ENCODE measurements at places on chromosomes 11 and 22.
A peak's percentile ranks its signal among the peaks of the same experiment; 100 is the strongest.

DNA sequence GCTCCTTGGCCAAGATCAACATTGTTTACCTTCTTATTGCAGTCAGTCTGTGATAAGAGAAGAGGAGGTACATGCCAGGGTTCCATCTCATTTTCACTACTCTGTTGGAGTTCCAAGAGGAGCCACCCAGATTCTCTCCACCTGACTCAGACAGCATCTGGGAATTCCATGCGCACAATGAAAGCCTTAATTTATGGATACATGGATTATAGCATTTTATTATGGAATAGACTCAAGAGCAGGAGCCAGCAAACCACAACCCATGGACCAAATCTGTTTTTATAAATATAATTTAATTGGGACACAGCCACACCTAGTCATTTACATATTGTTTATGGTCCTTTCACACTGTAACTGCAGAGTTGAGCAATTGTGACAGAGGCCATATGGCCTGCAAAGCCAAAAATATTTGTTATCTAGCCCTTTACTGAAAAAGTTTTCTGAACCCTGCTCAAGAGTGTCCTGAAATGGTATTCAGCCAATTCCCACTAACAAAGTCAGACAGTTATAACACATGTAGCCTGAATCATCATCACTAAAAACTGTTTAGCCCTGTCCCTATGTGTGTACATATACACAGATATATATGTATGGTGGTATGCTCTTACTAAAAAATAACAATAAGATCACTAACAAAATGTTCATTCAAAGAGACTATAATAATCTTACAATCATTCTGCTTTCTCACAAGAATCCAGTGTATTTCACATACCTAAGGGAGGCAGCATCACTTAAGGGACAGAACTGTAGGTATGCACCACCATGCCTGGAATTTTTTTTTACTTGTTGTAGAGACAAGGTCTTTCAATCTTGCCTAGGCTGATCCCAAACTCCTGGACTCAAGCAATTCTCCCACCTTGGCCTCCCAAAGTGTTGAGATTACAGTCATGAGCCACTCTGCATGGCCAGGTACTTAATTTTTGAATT, 104.5 kb upstream of the TEAD1 start:
- no peak for DNase-seq

DNA sequence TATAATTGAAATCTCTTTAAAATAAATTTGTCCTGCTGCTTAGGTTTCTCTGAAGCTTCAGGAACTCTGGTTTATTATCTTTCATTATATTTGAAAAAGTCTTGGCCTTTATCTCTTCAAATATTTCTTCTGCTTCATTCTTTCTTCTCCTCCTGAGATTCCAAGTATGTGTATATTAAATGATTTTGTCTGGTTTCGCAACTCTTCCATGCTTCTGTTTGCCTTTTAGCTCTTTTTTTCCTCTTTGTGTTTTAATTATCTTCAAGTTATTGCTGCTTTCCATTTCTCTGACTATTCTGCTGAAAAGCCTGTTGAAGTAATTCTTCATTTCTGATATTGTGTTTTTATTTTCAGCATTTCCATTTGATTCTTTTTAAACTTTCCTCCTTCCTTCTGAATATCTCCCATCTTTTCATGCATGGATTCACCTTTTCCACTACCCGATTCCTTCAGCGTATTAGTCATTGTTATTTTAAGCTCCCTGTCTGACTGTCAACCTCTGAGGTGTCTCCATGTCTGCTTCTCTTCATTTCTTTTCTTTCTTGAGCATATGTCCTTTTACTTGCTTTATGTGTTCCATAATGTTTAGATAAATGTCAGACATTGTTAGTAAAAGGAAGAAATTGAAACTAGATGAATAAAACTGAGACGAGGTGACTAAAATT, 46.6 kb upstream of the CTSC start:
- no peak for DNase-seq

DNA sequence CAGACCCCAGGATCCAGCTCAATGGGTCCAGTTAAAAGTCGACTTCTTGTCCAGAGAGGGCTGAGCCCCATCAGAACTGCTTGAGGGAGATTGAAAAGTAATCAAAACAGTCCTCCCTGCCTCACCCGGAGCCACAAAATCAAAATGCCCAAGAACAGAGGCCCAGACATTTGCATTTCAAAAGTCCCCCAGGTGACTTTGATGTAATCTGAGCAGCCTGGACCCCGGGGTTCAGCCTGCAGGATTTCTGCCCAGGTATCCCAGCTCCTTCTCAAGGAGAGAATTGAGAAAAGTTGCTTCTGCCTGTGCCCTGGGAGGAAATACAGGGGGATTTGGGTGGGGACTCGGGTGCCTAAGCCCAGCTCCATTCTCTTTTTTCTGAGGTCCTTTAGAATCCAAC, 1385.0 kb downstream of the TBC1D22A start:
- DNase-seq, result no peak

GRCh38 chr22:30837531-30837930, 131.0 kb downstream of the MORC2 start:
- DNase-seq, result no peak

DNA sequence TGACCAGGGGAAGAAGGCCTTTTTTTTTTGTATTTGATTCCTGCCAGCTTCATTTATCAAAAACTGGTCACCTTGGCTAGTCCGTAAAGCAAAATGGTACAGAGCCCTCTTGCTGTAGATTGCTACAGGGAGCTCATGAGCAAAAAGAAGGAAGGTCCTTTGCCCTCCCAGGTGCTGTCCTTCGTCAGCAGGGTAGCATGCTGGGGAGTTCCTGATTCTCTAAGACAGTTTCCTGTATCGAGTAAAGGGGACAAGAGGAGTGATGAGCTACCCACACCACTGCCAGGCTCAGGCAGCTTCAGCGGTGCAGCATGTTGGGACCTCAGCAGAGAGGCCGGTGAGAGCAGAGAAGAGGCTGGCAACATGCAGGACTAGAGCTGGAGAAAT, 67.8 kb upstream of the CSNK2A3 start:
- no peak for DNase-seq

DNA sequence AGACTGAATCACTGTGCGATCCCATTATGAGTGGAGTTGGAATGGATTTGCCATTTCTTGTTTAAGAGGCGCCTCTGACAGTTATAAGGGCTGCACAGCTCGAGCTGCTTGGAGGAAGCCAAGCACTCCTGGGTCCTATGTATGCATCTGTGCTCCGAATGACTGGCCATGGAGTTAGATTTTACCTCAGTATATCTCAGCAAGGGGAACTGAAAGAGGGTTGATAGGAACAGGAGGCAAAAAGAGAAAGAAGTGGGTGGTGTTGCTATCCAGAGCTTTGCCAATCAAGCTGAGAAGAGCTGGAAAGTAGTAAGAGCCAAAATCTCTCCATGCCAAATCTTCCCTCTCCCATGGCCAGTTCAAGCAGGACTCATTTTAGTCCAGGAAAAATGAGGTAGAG, 632.0 kb upstream of the KIRREL3 start:
- no peak for DNase-seq

- no peak for DNase-seq
Measured at GRCh38 chr11:45174963-45175362, 28.5 kb downstream of the PRDM11 start.

DNA sequence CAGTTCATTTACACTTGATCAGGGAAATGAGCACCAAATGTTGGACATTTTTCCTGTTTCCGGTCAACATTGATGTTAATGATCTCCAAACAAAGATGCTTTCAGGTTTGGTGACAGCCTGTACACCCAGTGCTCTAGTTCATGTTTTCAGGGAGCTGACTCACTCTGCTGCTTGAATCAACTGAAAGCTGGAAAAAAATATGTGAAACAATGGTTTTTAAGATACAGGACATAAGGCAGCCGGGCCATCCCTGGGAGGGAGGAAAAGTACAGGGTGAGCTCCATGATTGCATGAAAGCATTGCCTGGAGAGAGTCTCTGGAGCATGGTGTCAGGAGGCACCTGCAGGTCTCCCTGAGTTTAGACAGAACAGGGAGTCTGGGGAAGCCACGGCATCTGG, 259.6 kb downstream of the TBC1D22A start:
- DNase-seq, result no peak

GRCh38 chr11:73965764-73966121, 14.9 kb downstream of the DNAJB13 start:
- DNase-seq, result no peak

- no peak for DNase-seq
Measured at GRCh38 chr11:88402192-88402715, 64.7 kb upstream of the CTSC start.

GRCh38 chr11:107743191-107743590, 31.3 kb upstream of the SLN start:
- no peak for DNase-seq

GRCh38 chr11:99015634-99016454, 4.9 kb upstream of the CNTN5 start:
- DNase-seq, result no peak

DNA sequence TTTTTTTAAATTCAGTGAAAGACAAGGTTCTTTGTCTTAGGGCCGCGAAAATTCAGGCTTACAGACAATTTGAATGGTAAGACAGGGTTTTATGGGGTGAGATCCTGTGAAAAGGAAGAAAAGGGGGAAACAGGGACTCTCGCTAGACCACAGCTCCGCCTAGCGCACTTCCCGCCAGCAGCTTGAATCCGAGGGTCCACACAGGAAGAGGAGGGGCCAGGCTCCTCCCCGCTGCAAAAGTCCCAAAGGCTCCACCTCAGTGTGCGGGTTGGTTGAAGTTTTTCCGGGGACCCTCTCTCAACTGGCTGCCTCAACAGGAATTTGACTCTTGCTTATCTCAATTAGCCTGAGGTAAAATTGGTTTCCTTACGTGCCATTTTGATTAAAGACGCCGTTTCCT, 950.9 kb upstream of the CNTN5 start:
- no peak for DNase-seq

GRCh38 chr11:130124096-130124495, 35.5 kb upstream of the ST14 start:
- no peak for DNase-seq

DNA sequence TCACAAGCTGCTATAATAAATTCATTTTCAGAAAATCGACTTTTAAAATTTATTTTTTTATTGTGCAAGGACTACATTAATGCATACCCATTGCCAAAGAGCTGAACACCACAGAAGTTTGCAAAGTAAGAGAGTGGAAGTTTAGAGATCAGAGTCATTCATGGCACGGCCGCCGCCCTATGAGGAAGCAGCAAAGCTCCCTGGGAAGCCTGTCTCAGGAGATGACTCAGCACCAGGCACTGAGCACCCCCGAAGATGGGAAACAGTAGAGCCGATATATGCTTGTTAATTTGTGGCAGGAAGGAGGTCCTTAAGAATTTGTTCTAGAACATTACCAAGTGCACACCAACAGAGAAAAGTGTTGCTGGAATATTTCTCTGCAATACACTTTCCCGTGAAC, 693.7 kb downstream of the OPCML start:
- no peak for DNase-seq

DNA sequence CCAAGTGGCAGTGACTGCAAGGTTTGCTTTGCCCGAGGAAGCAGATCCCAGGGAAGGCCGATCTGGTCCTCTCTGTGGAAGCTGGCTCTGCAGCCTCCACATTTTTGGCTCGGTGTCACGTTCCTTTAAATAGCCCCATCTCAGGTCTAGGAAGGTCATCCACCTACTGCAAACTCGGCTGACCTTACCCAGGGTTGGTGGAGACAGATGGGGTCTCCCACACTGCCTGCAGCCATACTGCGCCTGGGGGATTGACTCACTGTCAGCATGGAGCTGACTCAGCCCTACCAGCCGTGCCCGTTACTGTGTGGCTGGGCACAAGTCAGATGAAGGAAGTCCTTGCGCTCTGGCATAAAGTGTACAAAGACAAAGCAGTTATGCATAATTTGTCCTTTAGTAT, 16.9 kb downstream of the CDPF1 start:
- DNase-seq, result no peak

DNA sequence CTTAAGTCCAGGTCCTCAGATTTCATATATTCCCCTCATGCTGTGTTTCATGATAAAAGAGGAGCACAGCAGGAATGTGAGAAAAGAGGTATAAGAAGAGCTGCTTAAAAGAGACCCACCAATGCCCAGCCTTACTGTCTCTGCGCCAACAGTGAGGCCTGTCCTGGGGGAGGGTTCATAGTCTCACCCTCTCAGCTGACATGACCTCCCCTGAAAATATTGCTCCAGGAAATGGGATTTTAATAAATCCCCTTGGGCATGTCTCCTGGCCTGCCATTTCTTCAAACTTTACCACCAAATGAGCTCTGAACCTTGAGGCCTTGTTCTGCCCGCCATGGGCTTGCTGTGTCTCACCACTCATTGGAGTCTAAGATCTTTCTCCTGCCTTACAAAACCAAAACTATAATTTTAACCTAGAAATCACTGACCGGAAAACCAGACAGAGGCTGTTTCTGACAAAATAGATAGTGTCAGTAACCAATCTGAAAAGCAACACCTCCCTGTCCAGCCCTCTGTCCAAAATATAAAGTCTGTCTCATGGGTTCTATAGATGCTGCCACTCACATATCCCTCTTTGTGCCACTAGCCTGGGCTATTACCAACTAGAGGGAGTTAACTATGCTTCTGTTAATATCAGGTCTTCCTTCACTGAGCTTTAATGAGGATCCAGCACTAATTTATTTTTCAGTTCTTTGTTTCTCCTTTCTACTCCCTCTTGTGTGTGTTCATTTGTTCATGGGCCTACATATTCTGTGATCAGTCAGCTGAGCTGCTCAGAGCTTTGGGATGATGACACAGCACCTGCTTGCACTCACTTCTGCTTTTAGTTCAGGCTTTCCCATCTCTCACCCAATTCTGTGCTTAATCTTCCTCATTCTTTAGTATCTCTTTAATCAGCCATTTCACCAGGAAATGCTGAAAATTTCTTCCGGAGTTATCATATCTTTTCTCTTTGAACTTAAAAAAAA, at the start of gene OR2AG2:
Gene OR2AG2 (minus strand): TSS at position 51 of the 968 bp plus-strand sequence. CDS start 3,019 bp downstream, outside the sequence.
- DNase-seq, result no peak

DNA sequence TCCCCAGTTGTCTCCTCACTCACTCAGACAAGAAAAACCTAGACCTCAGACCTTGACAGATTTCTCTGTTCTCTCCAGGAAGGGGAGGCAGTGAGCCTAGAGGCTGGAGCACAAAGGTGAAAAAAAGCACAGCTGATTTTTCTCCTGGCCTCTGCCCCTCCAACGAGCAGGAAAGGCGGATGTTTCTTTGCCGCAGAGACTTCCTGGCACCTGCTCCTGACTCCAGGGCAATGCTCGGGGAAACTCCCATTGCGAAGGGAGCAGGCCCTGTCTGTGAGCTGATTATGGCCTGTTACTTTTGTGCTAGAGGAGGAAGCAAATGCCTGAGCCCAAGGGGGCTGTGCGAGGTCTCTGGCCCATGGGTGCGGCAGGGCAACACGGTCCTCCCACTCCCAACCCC, 25.4 kb downstream of the MS4A10 start:
- no peak for DNase-seq

GRCh38 chr22:31248138-31248745, 36.1 kb downstream of the LIMK2 start:
- DNase-seq, result peak; percentile 31
